Effector CD8-positive, alpha-beta T cell (primary cell): ENCODE measurements at places on chromosomes 4 and X.

GRCh38 chrX:104568304-104568915, 2.4 kb downstream of the IL1RAPL2 start:
- DNase-seq: no peak

DNA sequence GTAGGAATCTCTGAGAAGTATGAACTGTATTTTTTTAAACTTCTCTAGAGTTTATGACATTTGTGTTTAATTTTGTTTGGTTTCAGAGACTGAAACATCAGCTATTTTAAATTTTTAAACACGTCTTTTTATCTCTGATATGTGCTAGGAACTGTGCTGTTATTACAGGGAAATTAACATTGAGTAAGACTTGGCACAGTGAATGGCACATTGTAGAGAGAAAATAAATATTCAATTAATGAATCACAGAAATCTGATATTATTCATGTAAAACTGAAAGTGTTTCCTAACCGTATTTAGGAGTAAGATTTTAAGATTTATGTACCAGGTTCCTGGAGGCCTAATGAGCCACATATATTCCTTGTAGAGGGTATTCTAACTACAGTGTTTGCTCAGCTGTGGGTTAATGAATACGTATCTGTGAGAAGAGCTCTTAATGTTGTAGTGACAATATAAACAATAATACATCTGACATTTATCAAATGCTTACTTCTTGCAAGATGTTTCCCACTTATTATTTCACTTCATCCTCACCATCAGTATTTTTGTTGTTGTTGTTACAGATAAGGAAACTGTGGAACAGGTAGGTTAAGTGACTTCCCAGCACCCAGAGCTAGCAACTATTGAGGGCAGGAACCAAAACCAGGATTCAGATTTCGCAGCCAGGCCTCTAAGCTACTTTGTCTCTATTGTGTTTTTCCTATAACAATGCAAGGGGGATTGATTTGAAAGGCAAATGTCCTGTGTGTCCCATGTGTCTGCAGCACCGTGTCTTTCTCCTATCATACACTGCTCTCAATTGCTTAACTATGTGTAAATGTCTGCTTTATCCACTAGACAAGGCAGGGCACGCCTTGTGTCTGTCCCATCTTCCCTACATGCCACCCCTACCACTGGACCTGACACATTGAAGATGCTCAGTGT, 121.1 kb upstream of the FAM9C start:
- no peak for DNase-seq

DNA sequence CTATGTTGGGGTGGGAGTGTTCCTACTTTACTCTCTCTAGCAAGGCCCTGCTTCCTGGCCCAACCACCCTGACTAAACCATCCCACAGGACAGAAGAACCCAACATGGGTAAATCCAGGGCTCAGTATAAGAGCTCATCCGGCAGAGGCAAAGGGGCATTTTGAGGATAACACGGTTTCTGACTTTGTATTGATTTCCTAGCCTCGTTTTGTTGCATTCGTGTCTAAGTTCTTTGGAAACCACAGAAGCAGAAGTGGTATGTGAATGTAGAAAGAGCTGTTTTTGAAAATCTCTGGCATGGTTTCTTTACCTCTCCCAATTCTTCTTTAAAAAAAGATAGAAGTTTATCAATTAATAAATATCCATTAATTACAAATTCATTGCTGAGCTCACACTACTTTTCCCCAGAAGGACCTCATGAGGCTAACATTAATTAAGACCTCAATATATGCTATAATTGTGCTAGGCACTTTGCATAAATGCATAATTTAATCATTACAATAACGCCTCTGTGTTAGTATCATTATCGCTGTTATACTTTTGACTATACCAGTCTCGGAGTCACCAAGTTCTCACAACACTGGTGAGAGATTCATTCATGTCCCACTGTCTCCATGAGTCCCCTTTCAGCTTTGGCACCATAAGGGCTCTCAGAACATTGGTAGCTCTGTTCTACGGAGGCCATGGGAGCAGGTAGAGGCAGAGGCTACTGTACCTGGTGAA, 5.8 kb upstream of the CLNK start:
- no peak for DNase-seq

GRCh38 chr4:62096881-62097280, 896.8 kb downstream of the ADGRL3 start:
- DNase-seq: no peak
